ENCODE measurements at places on chromosomes 12 and 14.

DNA sequence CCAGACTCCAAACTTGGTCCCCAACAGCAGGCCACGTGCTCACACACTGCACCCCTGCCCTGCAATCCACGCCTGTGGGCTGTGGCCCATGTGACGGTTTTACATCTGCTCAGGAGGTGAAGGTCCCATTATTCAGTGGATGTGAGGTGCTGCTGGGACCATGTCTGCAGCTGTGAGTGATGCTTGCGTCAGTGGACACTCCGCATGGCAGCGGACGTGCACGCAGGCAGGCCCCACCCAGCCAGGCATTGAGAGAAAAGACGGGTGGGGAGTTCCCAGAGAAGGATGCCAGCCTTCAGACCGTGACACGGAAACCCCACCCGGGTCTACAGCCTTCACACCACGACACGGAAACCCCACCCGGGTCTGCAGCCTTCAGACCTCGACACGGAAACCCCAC lies 67.6 kb downstream of the NOC4L start:
- no peak for DNase-seq

- DNase-seq, result no peak
Observed at GRCh38 chr12:124919521-124920352, 5.3 kb upstream of the UBC start.

GRCh38 chr12:6076776-6077691 lies 47.4 kb downstream of the VWF start:
- no peak for DNase-seq

- no peak for DNase-seq
Observed at GRCh38 chr12:25051171-25051570, 102.3 kb upstream of the BCAT1 start.

- DNase-seq, result no peak
Observed at GRCh38 chr12:128982933-128983332, 129.7 kb downstream of the GLT1D1 start.

DNA sequence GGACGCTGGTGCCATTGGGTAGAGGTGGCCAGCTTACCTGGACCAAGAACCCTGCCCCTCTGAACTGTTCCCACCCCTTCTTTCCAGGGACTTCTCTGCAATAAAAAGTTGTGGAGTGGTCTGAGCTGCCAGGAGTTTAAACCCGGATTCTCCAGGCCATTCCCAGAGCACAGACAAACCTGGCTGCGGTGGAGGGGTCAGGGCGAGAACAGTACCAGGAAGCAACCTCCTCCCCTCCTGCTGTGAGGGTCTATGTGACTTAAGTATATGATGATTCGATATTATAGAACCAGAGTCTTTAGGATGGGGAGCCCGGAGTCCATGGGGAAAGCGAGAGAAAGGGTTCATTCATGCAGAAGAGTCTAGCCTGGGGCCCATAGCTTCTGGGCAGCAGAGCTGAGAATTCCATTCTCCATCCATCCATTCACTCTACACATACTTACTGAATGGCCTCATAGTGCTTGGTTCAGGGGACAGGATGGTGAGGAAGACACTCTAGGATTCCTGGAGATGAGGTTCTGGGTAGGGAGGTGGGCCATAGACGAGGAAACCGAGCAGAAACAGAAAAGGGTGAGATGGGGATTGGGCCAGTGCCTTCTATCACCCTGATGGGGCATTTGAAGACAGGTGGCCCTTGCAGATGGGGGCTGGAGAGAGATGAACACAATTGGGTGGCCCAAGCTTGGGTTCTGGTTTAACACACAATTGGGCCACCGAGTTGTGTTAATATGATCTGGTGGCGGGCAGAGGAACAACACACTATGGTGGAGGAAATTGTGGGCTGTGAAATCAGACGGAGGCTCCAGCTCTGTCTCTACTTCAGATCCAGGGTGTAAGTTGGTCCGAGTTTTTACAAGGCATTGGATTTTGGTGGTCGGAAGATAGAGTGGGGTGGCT lies 5.2 kb downstream of the KRT86 start:
- DNase-seq, result no peak

GRCh38 chr12:132467511-132467910 lies 22.4 kb upstream of the FBRSL1 start:
- no peak for DNase-seq

DNA sequence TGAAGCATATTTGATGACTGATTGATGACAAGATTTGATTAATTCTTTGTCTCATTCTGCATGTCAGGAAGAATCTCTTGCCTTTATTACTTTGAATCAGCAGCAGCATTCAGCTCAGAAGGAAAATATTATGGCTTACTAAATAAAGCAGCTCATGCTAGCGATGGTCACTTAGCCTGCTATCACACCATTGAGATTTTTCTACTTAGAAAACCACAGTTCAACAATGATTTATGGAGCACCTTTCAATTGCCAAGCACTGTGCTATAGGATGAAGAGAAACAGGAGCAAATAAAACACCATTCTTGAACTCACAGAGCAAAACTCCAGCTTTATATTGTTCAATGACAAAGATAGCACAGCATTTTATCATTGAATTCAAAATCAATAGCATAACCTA lies 197.7 kb downstream of the CPNE8 start:
- DNase-seq, result no peak

- no peak for DNase-seq
Observed at GRCh38 chr14:94665121-94665520, 52.9 kb downstream of the SERPINA3 start.

DNA sequence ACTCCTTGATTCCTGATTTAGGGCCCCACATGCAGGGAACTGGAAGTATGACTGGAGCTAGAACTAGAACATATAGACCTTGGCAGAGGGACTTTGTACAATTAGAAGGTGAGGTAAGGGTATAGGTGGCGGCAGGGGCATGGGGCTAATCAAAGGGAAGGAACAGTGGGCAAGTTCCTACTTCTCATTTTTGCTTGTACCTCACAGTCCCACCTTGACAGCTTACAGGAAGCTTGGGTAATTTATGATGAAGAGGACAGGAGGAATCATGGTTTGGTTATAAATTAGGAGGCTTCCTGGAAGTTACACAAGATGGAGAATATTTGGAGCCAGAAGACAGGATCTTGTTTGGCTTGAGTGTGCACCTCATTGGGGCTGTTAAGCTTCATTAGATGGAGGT lies 33.4 kb downstream of the SUSD6 start:
- DNase-seq, result no peak

DNA sequence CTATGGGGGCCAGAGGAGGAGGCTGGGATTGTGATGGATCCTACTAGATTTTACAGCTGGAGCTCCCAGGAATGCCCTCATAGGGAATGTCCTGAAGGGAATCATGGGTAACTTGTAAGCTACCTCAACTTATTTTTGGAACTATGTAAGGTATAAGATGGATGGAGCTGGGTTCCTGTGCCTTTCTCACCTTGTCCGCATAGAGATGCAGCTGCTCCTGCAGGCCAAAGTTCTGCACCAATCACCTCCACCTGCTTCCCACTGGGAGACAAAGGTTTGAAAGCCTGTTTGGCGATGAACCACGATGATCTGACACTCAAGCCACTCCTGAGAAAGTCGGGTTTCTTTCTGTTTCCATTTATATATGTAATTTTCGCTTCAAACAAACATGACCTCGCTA lies 648 bp upstream of the AKAP5 start:
- DNase-seq, result no peak

- no peak for DNase-seq
Observed at GRCh38 chr12:94458877-94459727, 565 bp downstream of the CEP83 start.

DNA sequence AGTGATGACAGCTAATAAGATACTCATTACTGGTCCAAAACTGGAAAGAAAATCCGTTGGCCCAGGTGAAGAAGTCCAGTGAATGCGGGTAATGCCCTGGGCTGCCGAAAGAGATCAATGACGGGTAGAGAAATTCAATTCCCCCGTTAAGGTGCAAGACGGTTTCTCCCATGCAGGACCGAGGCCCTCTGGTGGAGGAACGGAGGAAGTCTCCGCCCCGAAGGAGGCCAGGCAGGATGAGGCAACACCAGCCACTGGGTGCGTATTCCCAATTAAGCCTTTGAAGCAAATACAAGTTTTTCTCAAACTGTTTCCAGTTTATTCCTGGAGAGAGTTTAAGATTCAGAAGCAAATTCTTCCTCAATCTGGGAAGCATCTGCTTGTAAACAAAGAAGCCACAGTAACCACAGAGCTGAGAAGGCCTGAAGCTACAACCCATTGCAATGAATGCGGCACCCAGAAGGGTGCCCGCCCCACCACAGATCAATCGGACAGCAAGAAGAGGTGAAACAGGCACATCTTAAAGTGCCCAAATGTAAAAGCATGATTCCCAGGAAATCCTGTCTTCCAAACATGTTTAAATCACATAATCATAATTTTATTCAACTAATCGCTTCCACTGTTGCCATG lies 118.5 kb downstream of the TTC7B start:
- DNase-seq, result peak; percentile 66

DNA sequence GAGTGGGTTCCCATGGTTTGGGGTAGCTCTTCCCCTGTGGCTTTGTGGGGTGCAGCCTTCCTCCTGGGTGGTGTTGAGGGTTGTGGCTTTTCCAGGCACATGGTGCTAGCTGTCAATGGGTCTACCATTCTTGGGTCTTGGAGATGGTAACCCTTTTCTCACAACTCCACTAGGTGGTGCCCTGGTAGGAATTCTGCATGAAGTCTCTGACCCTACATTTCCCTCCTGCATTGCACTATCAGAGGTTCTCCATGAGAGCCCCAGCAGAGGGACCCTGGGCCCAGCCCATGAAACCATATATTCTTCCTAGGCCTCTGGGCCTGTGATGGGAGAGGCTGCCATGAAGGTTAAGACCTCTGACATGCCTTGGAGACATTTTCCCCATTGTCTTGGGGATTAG lies 1093.3 kb downstream of the SLC16A7 start:
- no peak for DNase-seq

DNA sequence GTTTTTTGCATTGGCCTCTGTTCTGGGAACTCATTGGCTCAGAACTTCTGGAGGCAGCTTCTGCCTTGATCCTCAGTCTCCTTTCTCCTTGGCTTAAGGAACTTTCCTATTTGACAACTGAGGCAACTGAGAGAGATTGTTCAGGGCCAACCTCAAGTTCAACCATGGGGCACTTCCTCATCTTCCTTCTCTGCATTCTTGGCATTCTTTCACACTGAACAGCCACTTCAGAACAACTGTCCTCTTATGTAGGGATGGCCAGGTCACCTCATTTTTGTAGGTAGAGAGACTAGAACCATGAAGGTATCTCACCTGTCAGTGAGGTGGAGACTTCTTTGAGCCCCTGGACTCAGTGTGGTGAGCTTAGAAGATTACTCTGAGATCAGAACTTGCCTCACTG lies 63.0 kb upstream of the NRXN3 start:
- no peak for DNase-seq

- DNase-seq, result no peak
Observed at GRCh38 chr14:56161658-56162057, 43.4 kb downstream of the PELI2 start.

DNA sequence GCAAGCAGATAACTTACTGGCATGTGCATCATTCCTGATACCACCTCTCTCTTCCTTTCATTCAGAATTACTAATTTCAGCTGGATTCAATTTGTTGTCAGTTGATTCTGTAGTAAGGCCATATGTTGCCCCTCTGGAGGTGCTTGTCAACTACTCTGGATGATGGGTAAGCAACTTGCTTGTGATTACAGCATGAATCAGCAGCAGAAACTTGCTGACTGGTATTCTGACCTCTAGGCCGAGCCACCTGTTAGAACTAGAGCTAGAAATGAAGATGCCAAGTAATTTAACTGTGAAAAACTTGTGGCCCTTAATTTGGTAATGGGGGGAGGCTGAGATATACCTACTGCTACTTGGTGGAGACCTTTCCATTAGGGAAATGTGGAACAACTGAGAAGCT lies 5.1 kb downstream of the RNF10 start:
- DNase-seq, result no peak

DNA sequence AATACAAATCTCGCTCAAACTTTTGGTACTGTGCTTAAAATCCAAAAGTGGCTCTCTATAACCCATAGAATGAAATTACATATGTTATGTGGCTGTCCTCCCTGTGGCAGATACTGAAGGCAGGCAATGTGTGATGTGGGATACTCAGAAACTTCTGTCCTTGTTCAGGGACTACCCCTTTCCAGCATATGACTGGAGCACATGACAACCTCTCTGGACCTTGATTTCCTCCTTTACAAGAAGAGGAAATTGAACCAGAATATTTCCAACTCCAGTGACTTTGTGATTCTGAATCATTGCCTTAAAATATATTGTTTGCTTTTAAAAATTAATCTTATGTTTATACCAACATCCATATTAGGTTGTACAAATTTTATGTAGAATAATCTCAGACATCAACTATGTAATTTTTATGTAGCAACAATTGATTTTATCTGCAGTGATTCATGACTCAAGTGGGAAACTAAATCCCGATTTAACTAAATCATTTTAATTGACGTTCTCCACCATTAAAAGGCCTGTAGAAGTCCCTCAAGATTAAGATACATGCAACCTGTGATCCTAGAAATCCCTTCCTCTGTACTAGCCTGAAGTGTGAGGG lies 162.4 kb downstream of the AKAP6 start:
- no peak for DNase-seq

GRCh38 chr12:54173066-54173726 lies 15.6 kb downstream of the SMUG1 start:
- no peak for DNase-seq

GRCh38 chr12:31524791-31525495 lies 66.0 kb downstream of the DENND5B start:
- no peak for DNase-seq

DNA sequence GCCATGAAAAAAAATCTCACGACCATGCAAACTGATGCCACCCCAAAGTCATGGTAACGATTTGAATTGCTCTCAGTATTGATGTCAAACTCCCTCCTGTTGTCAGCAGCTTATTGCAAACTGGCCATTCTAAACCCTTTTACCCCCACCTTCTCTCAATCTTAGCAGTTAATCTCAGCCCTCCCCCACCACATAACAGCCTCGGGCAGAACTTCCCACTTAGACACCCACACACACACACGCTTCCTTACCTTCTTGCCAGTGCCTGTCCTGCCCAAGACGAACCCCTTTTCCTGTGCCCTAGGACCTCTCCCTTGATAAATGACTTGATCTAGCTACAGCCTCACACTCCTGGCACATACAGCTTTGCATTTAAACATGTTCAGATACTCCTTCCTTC lies 56.6 kb downstream of the GPATCH2L start:
- no peak for DNase-seq

- DNase-seq, result no peak
Observed at GRCh38 chr12:108980831-108981618, 39.8 kb downstream of the SVOP start.

GRCh38 chr12:123897221-123897620 lies 75.4 kb downstream of the CCDC92 start:
- DNase-seq, result no peak

DNA sequence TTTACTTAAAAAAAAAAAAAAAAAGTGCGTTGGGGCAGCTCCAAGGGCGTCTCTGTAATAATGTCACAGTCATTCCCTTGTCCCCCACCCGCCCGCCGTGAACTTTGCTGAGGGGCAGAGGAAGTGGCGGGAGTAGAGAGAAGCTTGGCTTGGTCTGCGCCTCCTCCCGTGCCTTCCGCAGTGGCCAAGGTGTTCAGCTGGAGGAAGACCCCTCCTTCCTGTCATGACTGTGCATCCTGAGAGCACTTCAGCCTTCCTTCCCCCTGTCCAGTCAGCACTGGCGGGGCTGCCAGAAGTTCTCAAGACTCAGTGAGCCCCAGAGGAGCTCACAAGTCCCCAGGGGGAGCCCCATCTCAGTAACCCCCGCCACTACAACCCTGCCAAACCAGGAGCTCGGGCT lies 32.2 kb downstream of the AACS start:
- no peak for DNase-seq

Measured in stimulated activated CD4-positive, alpha-beta T cell treated with anti-CD3 and anti-CD28 coated beads, TNF-alpha, amount 100 ng/mL, for 24 hours (primary cell).